ENCODE measurements at places on chromosomes 3 and 15.

- peak; percentile 99 for DNase-seq
Observed at GRCh38 chr3:120160050-120160449, 65.8 kb upstream of the GSK3B start.

DNA sequence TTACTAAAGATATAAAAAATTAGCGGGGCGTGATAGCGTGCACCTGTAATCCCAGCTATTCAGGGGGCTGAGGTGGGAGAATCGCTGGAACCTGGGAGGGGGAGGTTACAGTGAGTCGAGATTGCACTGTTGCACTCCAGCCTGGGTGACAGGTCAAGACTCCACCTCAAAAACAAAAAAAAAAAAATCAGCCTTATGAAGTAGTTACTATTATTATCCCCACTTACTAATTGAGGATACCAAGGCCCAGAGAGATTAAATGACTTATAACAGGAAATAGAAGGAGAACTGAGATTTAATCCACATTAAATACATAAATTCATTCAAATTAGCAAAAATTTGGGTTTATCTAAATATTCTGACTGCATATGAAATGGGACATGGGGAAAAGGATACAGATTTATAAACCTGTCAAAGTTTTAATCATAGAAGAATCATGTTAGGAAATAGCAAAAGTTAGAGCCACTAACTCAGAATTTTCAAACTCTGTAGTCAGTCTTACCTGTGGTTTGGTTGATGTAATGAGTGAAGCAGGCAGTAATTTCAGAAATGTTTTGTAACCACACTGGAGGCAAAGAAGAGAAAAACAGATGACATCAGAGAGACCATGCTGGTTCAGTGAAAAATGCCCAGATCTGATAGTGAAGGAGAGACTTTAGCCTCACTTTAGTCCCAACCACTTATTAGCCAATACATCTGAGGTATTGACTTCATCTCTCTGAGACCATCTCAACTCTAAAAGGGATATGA, 25.0 kb upstream of the ACAP2 start:
- DNase-seq: peak; percentile 23

- DNase-seq: no peak
Observed at GRCh38 chr15:42118650-42119445, 24.5 kb upstream of the PLA2G4D start.

DNA sequence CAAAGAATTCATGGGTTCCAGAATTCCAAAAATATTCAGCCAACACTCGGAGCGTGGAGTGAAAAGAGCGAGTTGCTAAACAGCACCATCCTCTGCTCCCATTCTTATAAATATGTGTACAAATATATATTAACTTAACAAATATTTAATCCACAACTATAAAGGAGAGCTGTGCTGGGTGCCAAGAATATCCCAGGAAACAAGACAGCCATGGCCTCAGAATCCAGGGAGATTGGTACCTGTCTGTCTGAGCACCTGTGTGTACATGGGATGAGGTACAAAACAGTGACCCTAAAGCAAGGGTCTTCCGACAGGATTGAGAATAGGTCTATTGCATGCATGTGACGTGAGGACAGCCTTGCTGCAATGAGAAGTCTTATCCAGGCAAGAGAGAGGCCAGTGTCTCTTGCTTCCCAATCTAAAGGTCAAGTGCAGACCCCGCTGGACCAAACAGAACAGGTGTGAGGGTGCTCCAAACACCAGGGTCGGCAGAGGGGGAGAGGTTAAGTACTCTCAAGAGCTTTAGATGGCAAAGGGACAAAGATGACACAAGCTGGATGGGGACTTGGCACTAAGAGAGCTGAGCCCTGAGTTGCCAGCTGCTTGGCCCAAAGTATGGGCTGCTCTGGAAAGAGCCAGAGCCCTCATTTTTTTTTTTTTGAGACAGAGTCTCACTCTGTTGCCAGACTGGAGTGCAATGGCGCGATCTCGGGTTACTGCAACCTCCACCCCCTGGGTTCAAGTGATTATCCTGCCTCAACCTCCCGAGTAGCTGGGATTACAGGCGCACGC, 36.2 kb downstream of the HOMER2 start:
- no peak for DNase-seq

DNA sequence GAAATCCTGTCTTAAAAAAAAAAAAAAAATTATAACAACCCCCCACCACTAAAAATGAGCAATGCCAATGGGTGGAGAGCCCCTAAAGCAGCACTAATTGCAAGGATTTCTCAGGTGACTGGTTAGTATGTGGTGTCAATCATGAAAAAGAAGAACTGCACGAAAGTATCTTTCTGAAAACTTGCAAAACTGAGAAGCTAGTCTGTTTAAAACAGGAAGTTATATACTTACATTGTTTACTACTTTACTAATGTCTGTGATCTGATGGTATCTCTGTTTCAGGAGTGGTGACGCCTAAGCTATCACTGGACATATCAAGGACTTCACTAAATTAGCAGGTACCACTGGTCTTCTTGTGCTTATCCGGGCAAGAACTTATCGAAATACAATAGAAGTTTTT, at the start of gene CCR3:
TSS of gene CCR3 (plus strand) at position 341 of the 400 bp plus-strand sequence. CDS start 22,699 bp downstream, outside the sequence.
- DNase-seq: no peak

DNA sequence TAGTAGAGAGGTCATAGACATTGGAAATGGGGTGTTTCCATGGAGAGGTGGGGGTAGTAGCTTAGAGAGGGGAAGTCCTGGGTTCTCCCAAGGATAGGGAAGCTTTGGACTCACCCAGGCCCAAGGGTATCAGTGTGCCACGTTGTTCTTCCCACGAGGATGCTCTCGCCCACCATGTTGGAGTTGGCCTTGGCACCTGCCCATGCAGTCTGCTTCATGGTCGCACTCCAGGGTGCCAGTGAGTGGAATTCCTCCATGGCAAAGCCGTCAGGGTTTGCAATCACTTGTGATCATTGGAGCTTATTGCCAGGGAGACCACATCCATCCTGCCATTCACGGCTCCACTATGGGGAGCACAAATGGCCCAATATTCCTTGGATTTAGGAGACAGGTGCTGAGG, 60.6 kb downstream of the GRIP2 start:
- DNase-seq: no peak

DNA sequence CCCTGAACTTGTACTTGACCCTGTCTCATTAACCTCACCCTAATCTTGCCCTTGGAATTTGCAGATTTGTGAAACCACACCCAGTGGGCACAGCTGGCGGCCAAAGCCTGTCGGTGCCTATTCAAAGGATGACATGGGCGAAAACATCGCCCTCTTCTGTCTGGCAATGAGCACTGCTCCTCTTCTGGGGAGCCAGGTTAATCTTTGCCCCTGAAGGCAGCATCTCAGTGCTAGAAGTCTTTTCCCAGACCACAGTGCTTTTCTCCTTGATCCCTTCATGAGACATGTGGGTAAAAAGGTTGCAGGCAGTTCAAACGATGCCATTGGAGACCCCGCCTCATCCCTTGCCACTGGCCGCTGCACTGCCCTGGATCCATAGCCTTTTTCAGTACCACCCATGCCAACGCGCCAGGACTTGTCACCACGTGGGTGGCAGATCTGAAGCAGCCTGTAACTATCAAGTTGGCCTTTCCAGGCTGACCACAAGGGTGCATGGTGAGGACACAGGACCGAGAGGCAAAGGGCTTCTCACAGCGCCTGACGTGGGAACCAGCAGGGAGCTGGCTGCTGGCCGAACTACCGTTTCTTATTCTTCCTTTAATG, 6.5 kb upstream of the DNASE1L3 start:
- DNase-seq: peak; percentile 72

- DNase-seq: no peak
Observed at GRCh38 chr15:35252351-35252865, 167.3 kb upstream of the NANOGP8 start.

GRCh38 chr3:149401926-149402310, 24.5 kb upstream of the TM4SF1 start:
- no peak for DNase-seq

All from adipocyte (in vitro differentiated cells).